Stimulated activated CD4-positive, alpha-beta T cell treated with anti-CD3 and anti-CD28 coated beads, Interleukin-15, amount 100 ng/mL, for 1 hour (primary cell): ENCODE measurements at places on chromosomes 6 and 20.

GRCh38 chr6:121460170-121460569 is 24.7 kb downstream of the GJA1 start:
- no peak for DNase-seq

DNA sequence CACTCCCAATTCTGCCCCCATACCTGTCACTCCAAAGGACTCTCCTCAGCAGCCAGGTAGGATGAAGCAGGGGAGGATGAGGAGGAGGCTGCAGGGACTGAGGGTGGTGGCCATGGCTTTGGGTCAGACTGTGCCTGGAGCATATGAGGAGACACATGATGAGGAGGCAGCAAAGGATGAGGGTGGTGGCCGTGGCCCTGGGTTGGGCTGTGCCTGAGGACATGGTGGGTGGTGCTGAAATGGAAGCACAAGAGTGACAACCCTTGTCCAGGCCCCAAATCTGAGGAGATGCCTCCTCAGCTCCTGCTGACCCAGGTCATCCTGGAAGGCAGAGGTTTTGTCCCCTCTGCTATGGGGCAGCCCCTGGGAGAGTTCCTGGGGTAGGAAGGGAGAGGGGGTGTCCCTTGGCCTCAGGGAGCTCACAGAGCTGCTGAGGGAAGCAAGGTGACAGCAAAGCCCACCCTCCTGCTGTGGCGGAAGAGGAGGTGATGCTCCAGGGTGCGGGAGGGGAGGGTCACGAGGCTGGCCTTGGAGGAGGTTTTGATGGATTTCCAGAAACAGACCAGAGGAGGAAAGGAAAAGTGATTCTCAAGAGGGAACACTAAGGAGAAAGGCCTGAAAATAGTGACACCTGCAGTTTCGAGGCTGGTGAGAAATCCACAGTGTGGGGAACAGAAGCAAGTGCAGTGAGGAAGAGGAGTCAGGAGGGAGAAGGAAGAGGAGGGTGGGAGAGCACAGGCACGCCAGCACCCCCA is 4.6 kb downstream of the RAET1G start:
- no peak for DNase-seq

- no peak for DNase-seq
These were observed 768 bp upstream of the FYN start for GRCh38 chr6:111874025-111874415.

DNA sequence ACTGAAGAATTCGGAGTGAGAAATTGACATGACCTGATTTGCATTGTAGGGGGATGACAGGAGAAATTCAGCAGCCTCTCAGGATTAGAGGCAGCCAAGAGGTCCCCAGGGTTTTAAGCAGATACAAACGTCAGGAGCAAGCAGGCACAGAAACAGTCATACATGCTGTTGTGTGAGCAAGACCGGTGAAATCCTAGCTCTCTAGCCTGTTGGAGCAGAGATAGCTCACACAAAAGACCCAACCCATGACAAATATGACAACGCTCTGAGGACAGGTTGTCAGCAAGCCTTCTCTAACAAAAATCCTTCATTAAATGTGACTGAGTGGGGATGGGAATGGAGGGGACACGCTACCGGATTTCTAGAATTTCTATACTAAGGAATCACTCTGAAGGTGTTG is 23.0 kb upstream of the AKAP12 start:
- DNase-seq, result no peak

GRCh38 chr6:46421939-46422338 is 69.3 kb downstream of the RCAN2 start:
- no peak for DNase-seq

DNA sequence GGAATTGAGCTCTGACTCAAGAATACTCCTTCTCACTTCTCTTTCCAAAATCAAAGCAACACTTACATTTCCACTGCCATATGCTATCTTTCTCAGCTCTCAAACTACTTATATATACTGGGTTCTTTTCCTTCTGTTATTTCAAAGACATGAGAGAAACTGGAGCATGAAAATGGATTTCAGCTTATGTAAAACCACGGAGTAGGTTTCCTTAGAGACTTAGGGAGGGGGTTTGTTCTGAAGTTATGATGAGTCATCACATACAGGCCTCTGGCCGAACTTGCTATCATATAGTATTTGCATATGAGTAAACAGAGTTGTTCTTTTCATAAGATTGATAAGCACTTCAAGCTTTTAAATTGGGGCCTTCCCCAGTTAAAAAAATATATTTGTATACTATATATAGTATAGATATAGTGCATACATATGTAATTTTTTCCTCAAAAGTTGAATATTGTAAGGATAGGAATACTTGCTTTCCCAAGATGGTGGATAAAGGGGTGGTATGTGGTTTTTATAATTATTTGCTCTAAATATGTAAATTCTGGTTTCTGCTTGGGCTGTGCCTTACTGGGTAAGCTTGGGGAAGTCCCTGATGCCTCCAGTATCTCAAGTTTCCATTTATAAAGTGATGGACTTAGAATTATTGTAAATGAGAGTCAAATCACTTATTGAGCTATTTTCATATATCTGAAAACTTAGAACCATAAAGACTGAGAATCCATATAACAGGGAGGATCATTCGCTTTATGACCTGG is 273.9 kb downstream of the RFPL4B start:
- DNase-seq, result no peak

GRCh38 chr6:81614292-81614691 is 138.2 kb downstream of the TENT5A start:
- no peak for DNase-seq

GRCh38 chr6:110703906-110704594 is 111.2 kb downstream of the CDK19 start:
- no peak for DNase-seq

GRCh38 chr6:13487122-13488014 is at the start of gene GFOD1:
Gene GFOD1 (minus strand): TSS chr6:13487600. CDS start chr6:13486890, 710 bp downstream.
- peak; percentile 70 for DNase-seq

GRCh38 chr6:43836507-43837240 is 66.7 kb downstream of the VEGFA start:
- DNase-seq, result no peak

- no peak for DNase-seq
These were observed 13.6 kb upstream of the GUCA1A start for GRCh38 chr6:42159431-42160024.

GRCh38 chr6:36679043-36679833 is 724 bp downstream of the CDKN1A start:
- DNase-seq, result no peak

GRCh38 chr6:130944486-130944885 is 117.3 kb downstream of the SMLR1 start:
- no peak for DNase-seq

- no peak for DNase-seq
These were observed 67.1 kb upstream of the ZNFX1 start for GRCh38 chr20:49344975-49345374.

DNA sequence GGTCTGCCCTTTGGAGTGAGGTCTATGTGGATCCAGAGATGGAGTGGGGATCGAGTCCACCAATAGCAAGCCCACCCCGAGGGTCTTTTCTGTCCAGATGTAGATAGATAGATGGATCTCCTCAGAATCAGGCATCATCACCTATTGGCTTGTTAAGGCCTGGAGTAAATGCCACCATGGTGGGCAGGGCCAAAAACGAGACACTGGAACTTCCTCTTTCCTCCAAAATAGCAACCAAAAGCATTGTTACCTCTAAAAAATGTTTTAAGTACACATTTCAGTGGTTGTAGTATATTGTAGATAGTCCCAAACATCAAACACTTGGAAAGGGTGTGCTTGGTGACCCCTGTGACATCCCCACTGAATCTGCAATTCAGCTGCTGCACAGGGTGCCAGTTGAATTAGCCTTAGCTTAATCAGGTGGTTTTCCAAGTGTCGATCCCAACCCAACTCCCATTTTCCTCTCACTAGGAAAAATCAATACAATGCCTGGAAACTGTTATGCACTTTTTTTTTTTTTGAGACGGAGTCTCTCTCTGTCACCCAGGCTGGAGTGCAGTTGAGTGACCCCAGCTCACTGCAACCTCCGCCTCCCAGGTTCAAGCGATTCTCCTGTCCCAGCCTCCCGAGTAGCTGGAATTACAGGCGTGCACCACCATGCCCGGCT is 35.0 kb upstream of the NELFCD start:
- no peak for DNase-seq

GRCh38 chr6:122530440-122531046 is 58.9 kb upstream of the SERINC1 start:
- no peak for DNase-seq

- no peak for DNase-seq
These were observed 28.9 kb downstream of the STX7 start for GRCh38 chr6:132483779-132484679.

GRCh38 chr6:17816921-17817611 is 110.3 kb upstream of the NUP153 start:
- DNase-seq, result no peak

DNA sequence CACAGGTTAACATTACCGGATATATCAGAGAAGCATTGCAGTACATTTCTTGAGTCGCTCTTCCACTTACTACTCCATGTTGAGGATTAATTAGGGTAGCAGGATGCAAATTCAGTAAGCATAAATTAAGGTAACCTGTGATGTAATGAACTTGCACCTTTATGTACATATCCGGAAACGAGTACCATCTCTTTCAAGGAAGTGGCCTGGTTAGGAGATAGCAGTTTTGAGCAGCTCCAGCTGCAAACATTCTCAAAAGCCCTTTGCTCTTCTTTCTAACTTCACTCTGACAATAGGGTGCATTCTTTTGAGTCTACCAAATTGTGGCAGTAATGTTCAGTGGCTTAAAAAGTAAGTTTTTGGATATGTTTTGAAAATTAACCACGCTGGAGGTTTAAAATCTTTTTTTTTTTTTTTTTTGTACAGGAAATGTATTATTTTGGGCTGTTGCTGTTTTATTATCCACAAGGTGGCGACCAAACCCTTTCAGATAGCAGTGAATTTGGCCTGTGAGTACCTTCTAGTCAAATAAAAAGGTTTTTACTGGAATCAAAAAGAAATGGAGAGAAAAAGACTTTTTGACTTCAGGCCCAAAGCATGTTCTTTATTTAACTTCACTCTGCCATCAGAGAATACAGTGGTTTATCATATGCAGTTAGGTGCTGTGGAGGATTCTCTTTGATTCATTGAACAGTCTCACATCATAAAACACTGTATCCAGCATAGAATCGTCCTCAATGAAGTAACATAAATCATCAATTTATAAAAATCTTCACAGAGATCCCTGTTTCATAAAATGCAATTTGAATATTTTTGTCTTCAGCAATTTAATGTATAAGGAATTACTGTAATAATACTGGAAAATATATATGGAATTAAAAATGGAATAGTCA is 8.9 kb downstream of the FAM217B start:
- DNase-seq, result no peak

- no peak for DNase-seq
These were observed 176.1 kb downstream of the TTLL2 start for GRCh38 chr6:167500961-167501360.

DNA sequence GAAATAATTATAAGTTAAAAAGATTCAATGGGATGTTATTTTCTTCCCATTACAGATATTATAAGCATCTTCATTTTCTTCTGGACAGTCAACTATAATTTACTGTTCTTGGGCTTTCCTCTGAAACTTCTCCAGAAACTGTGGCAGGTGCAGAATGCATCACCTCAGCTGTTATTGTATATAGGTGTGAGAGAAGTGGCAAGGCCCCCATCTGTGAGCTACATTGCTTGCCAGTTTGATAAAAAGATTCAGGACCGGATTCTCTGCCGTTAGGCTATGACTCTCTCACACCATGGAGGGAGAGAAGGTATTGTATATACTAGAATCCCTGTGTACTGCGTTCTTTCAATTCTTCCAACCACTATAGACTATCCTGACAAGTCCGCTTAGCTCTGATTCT is 135.8 kb upstream of the CENPW start:
- DNase-seq, result no peak

DNA sequence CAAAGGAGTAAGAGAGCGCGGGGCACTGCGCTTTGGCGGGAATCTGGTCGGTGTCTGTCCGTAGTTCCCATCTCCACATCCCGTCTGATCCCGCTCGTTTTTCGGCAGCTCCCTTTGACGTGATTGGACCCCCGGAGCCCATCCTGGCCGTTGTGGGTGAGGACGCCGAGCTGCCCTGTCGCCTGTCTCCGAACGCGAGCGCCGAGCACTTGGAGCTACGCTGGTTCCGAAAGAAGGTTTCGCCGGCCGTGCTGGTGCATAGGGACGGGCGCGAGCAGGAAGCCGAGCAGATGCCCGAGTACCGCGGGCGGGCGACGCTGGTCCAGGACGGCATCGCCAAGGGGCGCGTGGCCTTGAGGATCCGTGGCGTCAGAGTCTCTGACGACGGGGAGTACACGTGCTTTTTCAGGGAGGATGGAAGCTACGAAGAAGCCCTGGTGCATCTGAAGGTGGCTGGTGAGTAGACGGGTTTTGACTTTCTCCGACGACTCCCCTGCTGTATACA is 1.4 kb downstream of the BTN1A1 start:
- DNase-seq, result peak; percentile 3

GRCh38 chr6:35048631-35049083 is 92.5 kb downstream of the TCP11 start:
- no peak for DNase-seq

DNA sequence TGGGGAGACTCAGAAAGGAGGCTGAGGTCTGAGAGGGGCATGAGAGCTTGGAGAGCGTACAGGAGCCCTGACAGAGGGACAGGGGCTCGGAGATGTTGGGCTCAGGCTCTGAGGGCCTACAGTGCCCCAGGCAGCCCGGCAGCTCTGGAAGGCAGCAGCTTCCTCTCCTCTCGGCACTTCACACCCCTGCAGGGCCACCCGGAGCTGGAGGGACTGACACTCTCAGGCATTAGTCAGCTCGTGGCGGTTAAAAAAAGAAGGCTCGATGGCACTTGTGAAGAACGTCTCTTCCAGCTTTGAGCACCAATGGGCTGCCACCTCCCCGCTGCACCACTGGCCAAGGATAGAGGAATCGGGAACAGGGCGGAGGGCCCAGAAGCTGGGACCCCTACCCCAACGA is 62.6 kb upstream of the SIRPA start:
- no peak for DNase-seq

DNA sequence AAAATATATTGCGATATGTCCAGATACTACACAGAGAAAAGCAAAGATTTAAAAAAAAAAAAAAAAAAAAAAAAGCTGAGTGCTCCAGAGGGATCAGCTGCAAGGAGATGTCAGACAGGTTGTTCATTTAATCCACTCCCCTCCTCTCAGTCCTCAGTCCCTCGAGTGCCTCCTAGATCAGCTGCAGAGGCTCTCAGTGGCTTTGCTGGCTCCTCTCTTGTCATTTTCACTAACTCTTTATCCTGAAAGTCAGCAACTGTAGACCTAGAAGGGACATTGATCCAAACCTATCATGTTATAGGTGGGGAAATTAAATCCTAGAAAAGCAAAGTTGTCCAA is 61.6 kb downstream of the KIAA0319 start:
- no peak for DNase-seq

DNA sequence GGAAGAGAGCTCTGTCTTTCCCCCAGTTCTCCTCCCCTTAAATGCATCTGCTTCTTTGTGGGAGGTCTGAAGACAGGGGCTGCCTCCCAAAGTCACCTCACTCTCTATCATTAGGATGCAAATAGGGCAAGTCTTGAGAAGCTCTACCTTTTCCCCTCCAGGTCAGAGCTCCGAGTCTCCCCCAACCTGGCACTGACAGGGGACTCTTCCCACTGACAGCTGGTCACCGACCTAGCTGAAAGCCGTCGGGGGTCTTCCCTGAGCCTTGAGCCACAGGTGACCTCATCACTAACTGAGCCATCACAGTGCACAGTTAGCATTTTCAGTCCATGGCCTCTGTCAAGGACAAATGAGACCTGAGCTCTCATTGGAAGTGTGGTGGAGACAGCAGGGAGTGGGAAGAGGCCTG is 386.7 kb downstream of the HACE1 start:
- DNase-seq, result no peak

- no peak for DNase-seq
These were observed 136.3 kb downstream of the KIF13A start for GRCh38 chr6:17851001-17851719.
